Substantia nigra (tissue), 51 donors: ENCODE measurements at places on chromosomes 4 and X.

DNA sequence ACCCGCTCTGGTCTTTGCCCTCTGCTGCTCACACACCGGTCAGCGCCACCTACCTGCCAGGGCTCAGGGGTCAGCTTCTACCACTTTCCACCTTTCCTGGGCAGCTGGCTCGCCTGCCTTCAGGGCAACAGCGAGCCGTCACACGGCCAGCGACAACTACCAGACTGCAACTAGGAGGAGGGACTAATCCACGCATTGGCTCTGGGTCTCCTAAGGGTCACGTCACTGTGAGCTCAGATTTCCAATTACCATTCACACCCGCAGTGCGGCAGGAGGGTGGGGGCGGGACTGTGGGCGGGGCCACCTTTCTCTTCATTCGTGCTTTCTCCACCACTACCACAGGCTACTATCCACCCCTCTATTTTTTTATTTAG is at the start of gene BEX5:
Gene BEX5, minus strand, starts transcription at position 172 of the 374 bp plus-strand sequence. CDS start 1,712 bp downstream, outside the sequence.
- peak; percentile 10 for DNase-seq

GRCh38 chrX:111041018-111041462 is 55.0 kb upstream of the PAK3 start:
- DNase-seq: no peak

DNA sequence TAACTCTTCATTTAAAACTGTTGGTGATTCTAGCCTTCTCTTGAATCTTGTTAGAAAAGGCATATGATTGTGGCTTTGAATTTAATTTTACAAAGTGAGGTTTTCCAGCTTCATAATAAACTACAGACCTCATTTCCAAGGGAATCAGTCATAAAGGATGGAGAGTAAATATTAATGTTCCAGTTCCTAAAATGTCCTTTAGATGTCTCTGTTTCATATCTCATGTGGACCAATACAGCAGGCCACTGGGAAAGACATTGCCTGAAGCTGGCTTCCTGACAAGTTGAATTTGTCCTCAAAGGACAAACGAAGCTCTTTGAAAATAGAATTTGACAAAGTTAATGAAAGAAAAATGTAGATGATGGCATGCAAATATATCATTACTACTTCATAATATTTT is 125.4 kb downstream of the ZNF330 start:
- no peak for DNase-seq

GRCh38 chr4:107060388-107060787 is 24.3 kb upstream of the DKK2 start:
- no peak for DNase-seq

GRCh38 chr4:148333265-148333664 is 108.9 kb downstream of the NR3C2 start:
- no peak for DNase-seq

DNA sequence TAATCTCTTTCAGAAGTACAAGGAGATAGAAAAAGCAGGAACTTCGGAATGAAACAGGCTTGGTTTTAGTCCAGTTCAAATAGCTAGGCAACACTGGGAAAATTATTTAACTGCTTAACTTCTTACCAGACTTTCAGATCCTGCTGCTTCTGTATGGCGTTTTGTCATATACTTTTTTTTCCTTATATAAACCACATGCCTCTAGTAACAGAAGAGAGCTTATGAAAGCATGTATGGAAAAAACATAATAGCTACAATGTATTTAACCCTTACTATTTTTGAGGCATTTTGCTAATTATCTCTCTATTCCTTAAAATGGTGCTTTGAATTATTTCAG is 439.6 kb downstream of the INPP4B start:
- DNase-seq: no peak

DNA sequence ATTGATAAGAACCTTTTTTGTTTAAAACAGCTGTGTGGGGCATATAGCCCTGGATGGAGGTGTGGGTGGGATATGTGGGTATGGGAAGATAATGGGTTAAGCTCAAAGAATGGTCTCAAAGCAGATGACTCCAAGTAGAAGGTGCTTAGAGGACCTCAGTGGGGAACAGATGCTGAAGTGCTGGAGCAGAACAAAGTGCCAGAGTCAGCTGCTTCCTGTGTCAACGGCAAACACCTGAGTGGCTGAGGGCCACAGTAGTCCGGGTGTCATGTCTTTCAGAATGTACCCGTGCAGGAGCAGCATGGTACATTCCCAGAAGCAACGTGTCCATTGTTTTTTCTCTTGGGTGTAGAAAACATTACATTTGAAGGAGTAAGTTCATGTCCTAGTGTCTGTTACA is 210.6 kb downstream of the CCNG2 start:
- DNase-seq: no peak

DNA sequence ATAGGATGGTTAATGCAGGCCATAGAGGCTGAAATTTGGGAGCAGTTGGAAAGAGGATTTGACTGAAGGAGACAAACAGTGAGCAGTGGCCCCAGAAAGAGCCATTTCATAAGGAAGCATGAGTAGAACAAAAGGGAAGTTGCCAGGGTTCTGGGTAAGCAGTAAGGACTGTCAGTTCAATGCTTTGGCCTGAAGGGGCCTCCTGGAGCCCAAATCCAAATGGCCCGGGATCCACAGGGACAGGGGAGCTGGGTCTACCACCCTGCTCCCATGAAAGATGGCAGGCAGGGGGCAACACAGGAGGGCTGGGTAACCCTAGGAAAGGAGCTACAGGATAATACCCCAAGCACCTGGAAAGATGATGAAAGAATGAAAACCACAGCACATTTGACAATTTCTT is 4.1 kb upstream of the INTS6L start:
- no peak for DNase-seq

GRCh38 chr4:52660643-52661042 is 1.5 kb upstream of the USP46 start:
- no peak for DNase-seq

- no peak for DNase-seq
These were observed 124.5 kb downstream of the CHM start for GRCh38 chrX:85922821-85923220.

GRCh38 chrX:79604364-79604763 is 237.2 kb upstream of the ITM2A start:
- DNase-seq: no peak

- no peak for DNase-seq
These were observed 163.1 kb downstream of the ARAP2 start for GRCh38 chr4:36081185-36081584.

DNA sequence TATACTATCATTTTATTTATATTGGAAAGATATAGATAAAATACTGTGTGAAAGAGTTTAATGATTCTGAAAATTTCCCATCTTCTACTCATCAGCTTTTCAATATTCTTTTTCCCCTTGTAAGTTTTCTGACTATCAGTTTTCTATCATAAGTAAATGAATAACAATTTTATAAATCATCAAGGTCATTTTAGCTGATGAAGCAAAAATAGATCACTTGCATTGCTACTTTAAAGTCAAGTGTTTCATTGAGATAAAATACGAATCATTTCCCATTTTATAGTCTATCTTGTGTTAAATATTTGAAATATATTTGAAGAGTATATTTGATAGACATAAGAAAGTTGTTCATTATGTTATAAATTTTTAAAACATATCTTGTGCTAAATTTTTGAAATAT is 811.0 kb upstream of the GALNTL6 start:
- DNase-seq: no peak
